ENCODE measurements at places on chromosomes 5 and 9. TPM values are rescaled to one million over a fixed set of nuclear protein-coding genes. Genes with fewer than 3 reads are reported as not detected.

DNA sequence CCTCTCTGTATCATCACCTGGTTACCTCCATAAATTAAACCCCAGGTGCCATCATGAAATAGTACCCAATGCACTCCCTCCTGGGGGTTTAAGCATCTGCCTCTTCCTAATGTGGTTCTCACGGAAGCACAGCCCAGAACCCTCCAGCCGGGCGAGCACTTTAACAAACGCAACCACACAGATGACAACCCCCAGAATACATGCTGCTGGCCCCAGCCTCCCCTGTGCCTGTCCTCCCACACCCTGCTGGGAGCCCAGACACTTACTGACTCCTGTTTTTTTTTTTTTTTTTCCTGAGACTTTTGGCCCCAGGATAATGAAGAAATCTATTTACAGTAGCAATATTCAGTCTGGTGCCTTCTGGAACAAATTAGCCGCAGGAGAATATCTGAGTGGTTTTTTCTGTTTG lies 50.0 kb upstream of the COL5A1 start:
- peak; percentile 25 for DNase-seq

Gene GDA
- 0.90 TPM for total RNA-seq

Gene FIBCD1
- total RNA-seq = not detected

Gene PTGDS
- total RNA-seq = 27.6 TPM

DNA sequence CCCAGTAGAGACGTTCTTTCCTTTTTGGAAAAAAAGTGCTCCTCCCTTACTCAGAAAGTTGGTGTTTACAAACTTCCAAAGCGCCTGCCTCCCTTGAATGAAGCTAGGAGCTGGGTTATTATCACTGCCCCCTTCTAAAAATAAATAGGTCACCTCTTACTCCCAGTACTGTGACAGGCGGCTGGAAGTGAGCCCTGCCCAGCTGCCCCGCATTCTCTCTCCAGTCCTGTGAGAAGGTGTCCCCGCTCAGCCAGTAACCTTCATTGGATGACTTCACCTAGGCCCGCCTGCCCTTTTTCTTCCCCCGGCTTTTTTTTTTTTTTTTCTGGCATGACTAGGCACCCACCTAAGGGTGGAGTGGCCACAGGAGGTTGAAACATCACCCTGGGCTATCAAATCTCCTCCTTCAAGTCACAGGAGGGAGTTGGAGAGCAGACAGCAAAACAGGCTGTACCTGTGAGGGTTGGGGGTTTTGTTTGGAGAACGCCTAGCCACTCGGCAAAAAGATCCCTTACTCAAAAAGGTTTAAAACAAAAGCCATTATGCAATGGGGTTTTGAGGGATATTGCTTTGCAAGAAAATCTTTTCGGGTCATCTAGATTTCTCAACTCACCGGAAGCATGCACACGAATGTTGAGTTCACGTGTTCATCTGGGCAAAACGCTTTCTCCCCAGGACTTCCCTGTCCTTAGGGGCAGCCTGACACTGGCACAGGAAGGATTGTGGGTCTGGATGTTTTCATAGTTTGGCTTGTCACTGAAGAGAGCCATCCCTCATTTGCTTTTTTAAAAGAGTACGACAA lies 43.3 kb upstream of the ZNF622 start:
- peak; percentile 39 for DNase-seq

Gene TSSK1B
- 1.4 TPM for total RNA-seq

DNA sequence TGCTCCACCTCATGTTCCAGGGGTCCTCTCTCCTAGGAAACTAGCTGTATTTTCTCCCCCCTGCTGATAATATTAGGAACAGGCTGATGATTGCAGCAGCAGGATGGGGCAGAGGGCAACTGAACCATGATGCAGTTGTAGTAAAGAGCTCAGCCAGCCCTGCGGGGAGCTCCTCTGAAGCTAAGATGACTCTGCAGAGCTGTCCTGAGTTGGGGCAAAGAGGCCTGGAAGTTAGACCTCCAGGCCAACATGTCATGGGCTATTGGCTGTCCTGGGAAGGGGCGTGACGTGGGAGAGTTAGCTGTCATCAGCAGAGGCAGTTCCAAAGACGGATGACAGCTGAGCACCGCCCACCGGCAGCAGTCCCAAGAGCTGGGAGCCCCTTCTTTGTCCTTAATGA lies 6.6 kb upstream of the FBP1 start:
- no peak for DNase-seq

Gene PCDHGA9
- total RNA-seq = 4.1 TPM

DNA sequence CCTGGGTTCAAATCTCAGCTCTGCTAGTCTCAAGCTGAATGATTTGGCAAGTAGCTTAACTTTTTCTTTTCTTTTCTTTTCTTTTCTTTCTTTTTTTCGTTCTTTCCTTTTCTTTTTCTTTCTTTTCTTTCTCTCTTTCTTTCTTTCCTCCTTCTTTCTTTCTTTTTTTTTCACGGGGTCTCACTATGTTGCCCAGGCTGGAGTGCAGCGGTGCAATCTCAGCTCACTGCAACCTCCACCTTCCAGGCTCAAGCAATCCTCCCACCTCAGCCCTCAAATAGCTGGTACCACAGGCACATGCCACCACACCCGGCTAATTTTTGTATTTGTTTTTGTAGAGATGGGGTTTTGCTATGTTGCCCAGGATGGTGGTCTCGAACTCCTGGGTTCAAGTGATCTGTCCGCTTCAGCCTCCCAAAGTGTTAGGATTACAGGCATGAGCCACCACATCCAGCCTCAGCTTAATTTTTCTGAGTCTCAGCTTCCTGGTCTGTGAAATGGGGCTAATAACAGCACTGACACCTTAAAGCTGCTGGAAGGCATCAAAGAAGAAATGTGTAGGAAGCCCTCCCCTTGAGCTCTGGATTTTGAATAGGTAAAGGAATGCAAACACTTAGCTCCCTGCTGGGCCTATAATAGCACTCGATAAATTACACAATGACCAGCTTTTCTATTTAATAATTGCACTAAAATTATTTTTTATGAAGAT lies 17.5 kb upstream of the PPARGC1B start:
- DNase-seq = no peak

- no peak for DNase-seq
Measured at GRCh38 chr5:107215611-107216010, 455.1 kb downstream of the EFNA5 start.

GRCh38 chr9:121599872-121600585 lies 51.4 kb upstream of the DAB2IP start:
- no peak for DNase-seq

GRCh38 chr5:177194268-177194667 lies 60.7 kb downstream of the NSD1 start:
- peak; percentile 96 for DNase-seq

DNA sequence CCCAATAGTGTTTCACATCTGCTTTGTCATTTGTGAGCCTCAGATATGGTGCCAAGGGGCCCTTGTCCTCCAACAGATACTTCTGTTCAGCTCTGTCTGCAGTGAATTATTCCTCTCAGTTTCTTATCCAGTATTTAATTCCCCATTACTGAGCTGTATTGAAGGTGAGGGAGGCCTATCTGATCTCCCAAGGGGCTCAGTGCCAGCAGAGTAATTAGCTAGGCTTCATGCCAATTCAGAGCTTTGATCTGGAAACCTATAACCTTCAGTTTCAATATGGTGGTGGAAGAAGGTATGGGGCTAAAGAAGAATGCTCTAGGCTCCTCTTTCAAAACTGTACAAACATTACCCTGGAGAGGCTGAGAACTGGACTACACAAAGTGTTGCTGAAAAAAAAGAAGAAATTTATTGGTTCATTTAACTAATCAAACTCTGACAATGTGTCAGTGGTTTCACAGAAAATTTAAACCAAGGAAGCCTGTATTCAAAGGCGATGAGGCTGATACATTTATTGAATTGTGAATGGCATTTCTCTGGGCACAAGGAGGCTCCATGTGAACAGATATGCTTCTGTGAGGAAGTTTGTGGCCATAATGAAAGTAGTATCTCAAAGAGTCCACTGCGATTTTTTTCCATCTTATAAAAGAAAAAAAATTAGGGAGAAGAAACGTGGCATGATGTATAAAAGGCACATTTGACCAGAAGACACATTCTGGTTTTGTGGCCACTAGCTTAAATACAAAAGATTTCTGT lies 397.8 kb downstream of the TLE4 start:
- no peak for DNase-seq

Gene FOXI1
- total RNA-seq = not detected

DNA sequence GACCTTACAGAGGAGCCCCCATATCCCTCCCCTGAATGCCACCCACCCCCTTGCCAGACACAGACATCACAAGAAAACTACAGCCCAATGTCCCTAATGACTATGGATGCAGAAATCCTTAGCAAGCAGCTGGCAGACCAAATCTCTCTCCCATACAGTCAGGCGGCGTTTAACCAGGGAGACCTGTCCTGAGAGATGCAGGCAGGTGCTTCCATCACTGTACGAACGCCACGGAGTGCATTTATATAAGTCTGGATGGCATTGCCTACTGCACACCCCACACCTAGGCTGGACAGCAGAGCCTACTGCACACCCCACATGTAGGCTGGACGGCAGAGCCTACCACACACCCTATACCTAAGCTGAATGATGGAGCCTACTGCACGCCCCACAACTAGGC lies 34.4 kb upstream of the SARDH start:
- no peak for DNase-seq

Gene DIAPH1
- 16.3 TPM for total RNA-seq

- DNase-seq = peak; percentile 72
Measured at GRCh38 chr5:15737036-15737821, 237.2 kb downstream of the FBXL7 start.

DNA sequence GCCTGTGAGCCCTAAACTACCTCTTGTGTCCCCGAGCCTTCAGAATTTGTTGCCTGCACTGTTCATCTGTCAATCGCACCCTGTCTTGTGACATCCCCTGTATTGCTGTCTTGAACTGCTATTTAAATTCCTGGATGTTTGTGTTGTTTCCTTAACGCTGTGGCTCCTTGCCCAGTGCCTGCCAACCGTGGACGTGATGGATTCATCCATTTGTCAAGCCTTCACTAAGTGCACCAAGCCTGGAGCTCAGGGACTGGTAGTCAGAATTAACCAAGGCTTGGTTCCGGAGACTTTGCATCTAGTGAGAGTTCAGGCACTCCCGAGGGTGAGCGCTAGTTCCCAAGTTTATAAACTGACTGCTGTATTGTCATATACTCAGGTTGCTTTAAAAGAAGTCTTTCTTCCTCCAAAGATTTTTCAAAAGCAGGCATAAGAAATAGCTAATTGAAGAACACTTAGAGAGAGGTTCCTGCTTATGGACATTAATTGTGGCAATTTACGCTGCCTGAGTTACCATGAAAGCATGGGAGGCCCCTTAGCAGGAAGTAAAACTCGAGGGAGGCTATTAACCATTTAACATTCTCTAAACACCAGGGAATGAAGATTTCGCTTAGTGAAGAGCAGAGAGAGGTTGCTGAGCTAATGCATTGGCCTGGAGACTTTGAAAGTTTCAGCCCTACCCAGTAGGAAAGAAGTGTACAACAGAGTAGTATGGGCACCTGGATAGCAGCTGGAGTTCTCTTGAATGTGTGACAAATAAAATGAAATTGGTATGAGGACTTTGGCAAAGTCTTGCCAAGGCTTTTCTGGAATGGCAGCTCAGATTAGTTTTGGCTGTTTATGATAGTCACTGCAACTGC lies 29.0 kb downstream of the RGS3 start:
- no peak for DNase-seq

- DNase-seq = no peak
Measured at GRCh38 chr9:119114681-119115080, 254.6 kb downstream of the BRINP1 start.

DNA sequence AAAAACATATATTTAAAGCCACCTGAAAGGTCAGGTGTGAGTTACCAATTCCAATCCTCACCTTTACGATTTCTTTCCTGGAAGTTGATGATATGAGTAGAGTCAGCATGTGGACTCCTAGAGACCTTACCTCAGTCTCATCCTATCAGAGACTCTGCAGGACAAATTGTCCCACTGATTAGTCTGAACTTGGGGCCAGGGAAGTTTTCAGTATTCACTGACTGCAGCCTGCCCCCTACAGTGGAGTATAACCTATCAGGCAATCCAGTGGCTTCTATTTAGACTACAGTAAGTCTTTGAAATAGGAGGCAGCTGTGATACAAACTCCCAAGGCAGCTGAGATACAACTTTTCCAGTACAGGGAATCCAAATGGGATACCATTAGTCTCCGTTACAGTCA lies 449.4 kb upstream of the CDH10 start:
- DNase-seq = no peak

GRCh38 chr9:124399323-124399967 lies 15.8 kb downstream of the PSMB7 start:
- DNase-seq = peak; percentile 77

Gene LRRTM2
- total RNA-seq = 3.6 TPM

GRCh38 chr5:110304176-110304575 lies 422.3 kb downstream of the TMEM232 start:
- no peak for DNase-seq

DNA sequence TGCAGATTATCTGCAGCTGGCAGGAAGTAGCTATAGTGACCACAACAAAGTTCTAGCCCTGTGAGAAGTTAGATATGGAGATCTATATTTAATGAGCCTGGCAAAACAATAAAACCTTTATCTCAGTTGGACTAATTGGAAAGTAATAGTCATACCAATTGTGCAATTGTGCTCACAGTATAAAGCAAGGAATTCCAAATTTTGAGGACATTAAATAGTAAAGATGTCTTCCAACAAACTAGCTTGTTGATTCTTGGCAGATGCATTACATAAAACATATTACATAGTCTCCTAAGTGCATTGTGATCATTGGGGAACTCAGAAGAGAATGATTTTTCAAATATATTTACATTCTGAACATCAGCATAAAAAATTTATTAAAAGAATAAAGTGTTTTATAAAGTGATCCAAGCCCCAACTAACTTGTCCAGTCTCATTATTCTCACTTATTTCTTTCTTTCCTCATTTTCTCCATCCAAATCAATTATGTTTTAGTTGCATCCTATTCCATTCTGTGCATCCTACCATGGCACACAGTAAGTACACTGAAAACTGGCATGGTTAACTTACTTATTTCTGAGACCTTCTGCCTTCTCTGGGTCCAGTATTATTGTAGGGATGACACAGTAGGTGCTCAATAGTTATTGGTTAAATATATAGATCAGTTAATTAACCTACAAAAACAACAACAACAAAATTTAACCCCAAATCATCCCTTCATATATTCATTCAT lies 977.2 kb upstream of the NUDT12 start:
- DNase-seq = peak; percentile 9

DNA sequence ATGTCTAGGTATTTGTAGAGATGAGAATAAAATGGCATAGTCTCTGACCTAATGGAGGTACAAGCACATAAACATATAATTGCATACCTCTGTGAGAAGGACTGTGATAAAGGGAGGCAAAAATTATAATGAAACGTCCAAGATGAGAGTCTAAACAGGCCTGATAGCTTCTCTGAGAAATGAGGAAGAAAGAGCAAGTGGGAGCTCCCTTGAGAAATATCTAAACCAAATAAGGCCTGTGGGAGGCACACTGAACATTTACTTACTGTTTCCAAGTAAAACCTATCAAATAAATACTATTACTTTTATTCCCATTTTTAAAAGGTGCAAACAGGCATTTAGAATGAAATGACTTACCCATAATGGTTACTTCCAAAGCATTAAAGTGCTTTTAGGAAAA lies 125.6 kb upstream of the PAPPA start:
- peak; percentile 49 for DNase-seq

GRCh38 chr5:370311-370958 lies 48.9 kb downstream of the AHRR start:
- no peak for DNase-seq
